ENCODE measurements at places on chromosomes 1 and 21.
A peak's percentile ranks its signal among the peaks of the same experiment; 100 is the strongest.

DNA sequence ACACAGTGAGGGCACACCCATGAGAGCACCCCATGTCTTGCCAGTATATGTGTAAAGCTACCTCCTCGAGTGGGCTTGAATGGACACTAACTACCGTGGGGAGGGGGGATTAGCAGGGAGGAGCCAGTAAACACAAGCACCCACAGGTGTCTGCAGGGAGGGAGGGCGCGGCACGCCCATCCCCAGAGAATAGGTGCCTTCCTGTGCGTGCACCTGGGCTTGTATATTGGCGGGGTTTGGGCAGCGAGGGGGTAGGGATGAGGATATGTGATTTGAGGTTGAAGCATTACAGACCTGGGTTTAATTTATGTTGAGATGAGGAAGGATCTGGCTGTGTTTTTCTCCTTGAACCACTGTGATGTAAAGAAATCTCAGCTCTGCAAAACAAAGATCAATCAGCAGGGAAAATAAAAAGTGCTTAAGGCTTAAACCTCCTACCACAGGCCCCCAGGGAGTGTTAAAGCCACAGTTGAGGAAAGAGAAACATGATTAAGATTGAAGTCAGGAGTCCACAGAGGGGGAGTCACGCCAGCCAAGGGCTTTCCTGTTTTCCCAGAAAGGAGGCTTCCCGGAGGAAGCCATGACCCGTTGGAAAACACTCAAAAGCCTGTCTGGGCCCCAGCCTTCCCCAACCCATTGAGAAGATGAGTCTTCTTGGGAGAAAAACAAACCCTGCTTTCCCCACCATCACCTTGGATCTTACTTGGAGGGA is 80.0 kb downstream of the CAMK2N1 start:
- DNase-seq: peak; percentile 40

DNA sequence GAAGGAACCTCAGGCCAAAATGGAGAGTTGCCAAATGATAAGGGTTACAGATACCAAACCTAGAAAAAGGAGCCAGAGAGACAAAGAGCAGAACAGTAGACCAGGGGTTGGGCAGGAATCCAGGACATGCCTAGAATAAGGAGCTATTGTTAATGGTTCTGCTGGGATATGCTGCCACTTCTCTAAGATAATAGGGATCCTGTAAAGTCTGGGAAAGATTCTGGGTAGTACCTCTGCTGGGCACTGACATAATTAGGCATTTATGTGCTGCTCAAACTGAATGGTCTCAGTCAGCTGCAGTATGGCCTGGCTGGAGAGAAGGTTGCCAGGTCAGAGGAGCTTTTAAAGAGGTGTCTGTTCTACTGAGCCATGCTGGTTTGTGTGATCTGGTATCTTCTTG is 19.9 kb upstream of the NRIP1 start:
- DNase-seq: no peak

GRCh38 chr1:22916471-22916820 is 56.2 kb downstream of the LACTBL1 start:
- DNase-seq: no peak

DNA sequence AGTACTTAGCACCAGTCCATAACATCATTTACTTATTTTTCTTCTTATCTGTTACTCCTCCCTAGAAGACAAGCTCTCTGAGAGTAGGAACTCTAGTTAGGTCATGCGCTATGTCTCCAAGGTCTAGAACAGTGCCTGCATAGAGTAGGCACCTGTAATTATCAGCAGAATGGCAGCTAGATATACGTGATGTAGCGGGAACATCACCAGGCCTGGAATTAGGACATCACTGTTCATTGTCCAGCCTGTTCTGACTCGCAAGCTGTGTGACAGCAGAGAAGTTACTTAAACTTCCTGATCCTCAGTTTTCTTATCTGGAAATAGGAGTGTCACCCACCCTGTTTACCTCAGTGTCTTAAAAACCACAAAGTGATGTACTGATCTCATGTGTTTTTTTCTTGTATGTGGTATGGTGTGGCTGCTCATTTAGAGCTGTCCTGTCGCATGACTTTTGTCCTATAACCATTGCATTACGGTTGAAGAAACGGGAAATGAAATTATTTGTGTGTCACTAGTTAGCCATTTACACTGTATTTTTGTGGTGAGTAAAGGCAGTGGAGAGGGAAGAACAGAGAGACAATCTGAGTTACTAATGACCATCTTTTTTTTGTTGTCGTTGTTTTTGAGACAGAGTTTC is 37.1 kb upstream of the EXO1 start:
- DNase-seq: no peak

- no peak for DNase-seq
Observed at GRCh38 chr1:6950001-6950765, 164.9 kb downstream of the CAMTA1 start.

- peak; percentile 89 for DNase-seq
Observed at GRCh38 chr1:155166471-155167165, 6.5 kb downstream of the KRTCAP2 start.

- DNase-seq: no peak
Observed at GRCh38 chr1:228145463-228146416, 4.0 kb upstream of the GJC2 start.

- DNase-seq: no peak
Observed at GRCh38 chr1:194442901-194443575, 1256.6 kb upstream of the B3GALT2 start.

- no peak for DNase-seq
Observed at GRCh38 chr1:154425172-154425571, 20.0 kb downstream of the IL6R start.

DNA sequence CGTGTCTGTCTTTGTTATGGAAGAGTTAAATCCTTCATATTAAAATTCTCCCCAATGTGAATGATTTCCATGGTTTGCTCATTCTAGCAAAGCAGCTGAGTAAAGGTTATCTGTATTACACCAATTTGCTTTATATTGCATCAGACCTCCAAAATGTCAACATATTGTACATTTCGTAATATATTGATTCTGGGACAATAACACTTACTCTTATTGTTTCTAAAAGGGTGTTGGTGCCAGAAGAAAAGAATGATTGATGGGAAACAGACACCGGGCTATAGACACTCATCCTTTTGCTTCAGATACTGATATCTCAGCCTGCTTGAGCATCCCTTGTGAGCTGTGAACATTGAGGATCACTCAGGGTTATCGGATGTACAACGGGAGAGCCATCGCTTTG is 7.0 kb downstream of the NTNG1 start:
- DNase-seq: no peak

- DNase-seq: no peak
Observed at GRCh38 chr21:36087362-36088138, 17.7 kb downstream of the CBR1 start.

DNA sequence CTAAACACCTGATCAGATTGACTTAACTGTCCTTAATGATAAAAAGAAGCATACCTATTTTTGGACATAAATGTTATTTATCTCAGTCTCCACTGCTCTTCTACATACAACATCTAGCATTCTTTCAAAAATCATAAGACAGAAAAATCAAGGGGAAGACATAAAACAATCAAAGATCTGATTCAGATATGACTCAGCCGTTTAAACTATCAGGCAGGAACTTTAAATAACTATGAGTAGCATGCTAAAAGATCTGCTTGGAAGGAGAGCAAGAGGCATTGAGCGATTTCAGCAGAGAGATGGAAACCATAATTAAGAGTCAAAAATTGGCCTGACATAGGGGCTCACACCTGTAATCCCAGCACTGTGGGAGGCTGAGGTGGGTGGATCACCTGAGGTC is 27.2 kb upstream of the SLC22A15 start:
- peak; percentile 10 for DNase-seq

GRCh38 chr1:48547561-48548220 is 75.7 kb upstream of the SPATA6 start:
- DNase-seq: no peak

DNA sequence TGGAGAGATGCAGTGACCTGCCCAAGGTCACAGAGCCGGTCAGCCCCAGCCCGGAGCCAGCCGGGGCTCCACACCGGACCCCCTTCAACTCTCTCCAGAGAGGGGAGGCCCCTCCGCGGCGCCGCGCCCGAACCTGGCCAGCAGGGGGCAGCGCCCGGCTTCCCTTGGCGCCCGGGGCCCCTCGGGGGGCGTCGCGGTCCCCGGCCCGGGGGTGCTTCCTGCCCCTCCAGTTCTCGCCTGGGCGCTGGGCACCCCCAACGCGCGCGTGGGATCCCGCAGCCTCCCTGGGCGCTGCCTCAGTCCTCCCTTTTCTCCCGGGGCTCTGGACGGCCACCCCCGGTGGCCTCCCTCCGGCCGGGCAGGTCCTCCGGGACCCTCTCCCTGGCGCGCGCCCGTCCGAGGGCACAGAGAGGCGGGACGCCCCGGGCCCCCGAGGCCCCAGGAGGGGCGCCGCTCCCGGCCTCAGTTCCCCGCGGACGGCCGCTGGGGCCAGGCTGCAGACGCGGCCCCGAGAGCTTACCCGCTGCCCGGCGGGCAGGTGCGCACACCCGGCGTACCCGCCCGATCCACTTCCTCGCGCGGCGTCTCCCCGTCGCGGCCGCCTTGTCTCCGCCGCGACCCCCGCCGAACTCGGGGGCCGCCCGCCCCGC is 406 bp downstream of the HTR1D start:
- DNase-seq: no peak

- DNase-seq: no peak
Observed at GRCh38 chr1:66292944-66293343, 241.0 kb upstream of the SGIP1 start.

DNA sequence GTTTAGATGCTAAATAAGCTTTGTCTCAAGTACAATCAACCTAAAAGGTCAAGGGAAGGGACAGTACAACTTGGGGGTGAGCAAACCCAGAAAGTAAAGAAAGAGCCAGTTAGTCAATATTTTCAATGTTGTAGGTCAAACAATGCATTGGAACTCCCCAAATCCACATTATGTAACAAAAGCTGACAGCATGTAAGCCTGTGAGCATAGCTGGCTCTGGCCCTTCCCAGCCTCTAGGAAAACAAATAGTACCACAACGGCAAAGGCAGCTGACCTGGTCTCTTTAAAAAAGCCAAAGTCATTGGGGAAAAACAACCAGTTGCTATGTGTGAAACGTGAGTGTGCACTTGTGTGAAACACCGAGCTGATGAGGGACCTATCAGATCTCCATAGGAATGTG is 3.4 kb downstream of the CBR1 start:
- DNase-seq: no peak

GRCh38 chr1:115953180-115953579 is 23.1 kb upstream of the SLC22A15 start:
- no peak for DNase-seq

DNA sequence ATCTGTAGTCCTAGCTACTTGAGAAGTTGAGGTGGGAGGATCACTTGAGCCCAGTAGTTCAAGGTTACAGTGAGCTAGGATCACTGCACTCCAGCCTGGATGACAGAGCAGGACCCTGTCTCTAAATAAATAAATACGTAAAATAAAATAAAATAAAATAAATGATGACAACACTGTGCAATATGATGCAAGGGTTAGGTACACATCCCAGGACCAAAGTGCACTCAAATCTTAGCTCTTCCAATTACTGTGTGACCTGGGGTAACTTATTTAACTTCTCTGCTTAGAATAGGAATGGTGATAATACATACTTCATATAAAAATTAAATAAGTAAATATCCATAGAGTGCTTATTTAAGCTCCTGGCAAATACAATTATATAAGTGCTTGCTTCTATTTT is 53.5 kb downstream of the LPAR3 start:
- DNase-seq: no peak

- peak; percentile 41 for DNase-seq
Observed at GRCh38 chr1:236762410-236762809, 32.7 kb upstream of the MTR start.

DNA sequence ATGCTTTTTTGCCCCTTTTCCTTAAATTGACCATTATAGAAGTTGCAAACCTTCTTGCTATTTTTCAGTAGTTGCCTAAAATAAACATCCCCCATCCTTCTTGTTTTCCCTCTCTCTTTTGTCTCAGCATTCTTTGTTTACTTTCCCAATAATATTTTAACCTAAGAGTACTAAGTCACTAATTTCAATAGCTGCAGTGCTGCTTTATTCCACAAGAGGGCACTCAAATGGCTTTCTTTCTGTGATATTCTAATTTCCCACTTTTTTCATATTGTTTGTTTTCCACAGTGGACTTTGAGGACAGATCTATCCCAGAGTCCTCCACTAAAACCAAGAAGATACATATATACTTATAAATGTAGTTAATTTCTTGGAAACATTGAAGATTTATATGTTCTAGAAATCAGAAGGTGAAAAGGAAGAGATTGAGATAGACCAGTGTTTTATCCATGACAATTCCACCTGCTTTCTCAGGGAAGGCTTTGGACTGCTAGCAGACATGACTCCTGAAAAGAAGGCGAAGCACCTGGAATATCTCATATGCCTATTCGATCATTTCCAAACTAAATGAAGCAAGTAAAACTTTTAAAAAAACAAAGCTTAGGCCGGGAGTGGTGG is 104.8 kb upstream of the GRIK1 start:
- DNase-seq: peak; percentile 7

DNA sequence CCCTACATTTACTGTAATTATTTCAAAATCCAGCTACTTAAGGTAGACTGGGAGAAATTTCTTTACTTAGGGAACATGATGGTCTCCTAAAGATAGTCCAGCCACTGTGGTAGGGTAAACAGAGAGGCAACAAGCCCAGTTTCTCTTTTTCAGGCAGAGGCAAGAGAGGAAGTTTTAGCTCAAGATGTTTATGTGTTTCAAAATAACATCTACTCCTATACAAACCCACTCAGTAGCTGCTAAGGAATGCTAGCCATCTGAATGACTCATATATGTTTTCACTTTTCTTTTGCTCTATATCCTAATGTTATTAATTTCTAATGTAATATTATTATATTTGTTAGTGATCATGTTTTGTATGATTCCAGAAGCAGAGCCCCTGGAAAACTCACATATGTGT is 856.6 kb downstream of the PLA2G4A start:
- no peak for DNase-seq

DNA sequence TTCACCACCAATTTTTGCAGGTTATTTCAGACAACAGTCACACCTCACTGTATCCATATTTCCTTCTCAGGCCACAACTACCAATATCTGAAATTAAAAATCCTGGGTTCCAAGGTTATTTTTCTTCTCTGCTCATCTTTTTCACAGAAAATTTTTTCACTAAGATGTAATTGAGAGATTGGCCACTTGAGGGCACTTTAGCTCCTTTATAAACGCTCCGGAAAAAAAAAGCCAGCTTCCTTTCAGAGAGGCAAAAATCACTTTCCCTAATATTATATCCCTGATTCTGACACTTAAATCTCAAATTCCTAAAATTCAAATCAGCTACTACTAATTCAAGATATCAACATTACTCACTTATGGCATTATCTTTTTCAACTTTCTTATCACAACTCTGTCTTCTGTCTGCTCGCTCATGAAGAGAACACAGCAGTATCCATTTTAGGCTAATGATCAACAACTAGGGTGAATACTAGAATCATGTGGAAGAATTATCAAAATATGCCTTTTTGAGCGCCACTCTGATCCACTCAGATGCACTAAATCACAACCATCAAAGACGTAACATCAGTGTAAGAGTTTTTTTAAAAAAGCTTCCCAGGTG is 101.4 kb upstream of the RGS1 start:
- peak; percentile 49 for DNase-seq

- peak; percentile 70 for DNase-seq
Observed at GRCh38 chr1:156119503-156120209, 5.1 kb downstream of the LMNA start.

Measured in kidney capillary endothelial cell (primary cell).